ENCODE measurements at places on chromosomes 16 and 17.

DNA sequence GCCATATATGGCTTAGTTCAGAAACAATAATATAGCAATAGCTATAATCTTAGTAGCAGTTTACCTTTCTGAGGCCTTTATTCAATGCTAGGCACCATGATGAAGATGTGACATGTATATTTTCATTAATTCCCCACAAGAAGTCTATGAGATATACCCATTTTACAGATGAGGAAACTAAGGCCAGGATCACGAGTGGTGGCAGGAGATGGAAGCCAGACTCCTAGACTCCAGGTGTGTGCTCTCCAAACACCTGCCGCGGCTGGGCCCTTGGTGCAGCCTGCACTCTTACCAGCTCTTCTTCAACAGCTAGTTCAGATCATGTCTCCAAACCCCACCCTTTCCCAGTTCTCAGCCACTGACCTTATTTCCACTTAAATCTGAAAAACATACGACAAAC, 15.2 kb downstream of the NXPH3 start:
- no peak for DNase-seq

- no peak for DNase-seq
These were observed 316.9 kb downstream of the SEC14L1 start for GRCh38 chr17:77457572-77458201.

DNA sequence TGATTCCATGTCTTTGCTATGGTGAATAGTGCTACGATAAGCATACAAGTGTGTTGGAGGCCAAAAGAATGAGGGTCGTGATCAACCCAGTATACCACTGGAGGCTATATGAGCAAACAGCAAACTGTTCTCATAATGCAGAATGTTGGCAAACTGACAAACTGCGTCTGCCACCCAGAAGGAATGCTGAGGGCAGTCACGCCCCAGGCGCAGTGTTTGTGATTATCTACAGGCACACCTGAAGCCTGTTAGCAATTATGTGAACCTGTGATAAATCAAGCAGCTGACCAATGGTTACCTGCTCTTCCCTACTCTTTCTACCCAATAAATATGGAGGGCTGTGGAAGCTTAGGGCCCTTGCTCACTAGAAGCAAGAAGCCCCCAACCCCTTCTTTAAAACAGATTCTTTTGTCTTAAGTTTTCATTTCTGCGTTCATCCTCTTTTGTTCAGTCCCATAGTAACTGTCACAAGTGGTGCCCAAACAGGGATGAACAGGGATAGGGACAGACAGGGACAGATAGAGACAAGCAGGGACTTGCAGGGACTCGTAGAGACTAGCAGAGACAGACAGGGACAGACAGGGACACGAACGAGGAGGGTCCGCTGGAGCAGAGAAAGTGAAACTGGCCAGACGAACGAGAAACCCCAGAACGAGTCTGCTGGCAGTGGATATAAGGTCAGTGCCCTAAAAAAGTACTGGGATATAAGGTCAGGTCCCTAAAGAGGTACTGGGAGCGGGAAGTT, 25.1 kb downstream of the CD300LG start:
- no peak for DNase-seq

- DNase-seq = no peak
These were observed 126.9 kb upstream of the TNRC6C start for GRCh38 chr17:77831474-77832179.

DNA sequence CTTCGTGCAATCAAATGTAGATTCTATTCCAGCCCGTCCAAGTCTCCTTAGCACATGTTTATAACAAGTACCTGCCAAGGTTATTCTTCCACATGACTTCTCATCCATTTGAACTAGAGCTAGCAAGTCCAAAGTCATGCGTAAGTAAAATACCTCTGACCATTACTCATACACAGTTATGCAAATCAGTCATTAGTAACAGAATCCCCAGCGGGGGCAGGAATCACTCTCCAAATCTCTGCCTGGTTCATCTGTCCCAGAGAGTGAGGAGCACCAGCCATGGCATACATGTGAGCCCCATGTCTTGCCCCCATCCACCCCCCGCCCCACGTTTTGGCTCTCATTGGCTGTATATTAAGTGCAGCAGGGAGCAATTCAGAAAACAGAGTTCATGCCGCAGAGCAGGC, 27.7 kb downstream of the SRL start:
- DNase-seq = no peak

DNA sequence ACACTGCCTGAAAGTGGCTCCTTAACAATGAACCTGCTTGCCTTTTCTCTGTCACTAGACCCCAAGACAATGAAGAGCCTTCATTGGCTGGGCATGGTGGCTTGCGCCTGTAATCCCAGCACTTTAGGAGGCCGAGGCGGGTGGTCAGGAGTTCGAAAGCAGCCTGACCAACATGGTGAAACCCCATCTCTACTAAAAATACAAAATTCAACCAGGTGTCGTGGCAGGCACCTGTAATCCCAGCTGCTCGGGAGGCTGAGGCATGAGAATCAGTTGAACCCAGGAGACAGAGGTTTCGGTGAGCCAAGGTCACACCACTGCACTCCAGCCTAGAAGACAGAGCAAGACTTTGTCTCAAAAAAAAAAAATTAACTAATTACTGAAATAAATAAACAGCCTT, 45.3 kb upstream of the SEC14L1 start:
- no peak for DNase-seq

DNA sequence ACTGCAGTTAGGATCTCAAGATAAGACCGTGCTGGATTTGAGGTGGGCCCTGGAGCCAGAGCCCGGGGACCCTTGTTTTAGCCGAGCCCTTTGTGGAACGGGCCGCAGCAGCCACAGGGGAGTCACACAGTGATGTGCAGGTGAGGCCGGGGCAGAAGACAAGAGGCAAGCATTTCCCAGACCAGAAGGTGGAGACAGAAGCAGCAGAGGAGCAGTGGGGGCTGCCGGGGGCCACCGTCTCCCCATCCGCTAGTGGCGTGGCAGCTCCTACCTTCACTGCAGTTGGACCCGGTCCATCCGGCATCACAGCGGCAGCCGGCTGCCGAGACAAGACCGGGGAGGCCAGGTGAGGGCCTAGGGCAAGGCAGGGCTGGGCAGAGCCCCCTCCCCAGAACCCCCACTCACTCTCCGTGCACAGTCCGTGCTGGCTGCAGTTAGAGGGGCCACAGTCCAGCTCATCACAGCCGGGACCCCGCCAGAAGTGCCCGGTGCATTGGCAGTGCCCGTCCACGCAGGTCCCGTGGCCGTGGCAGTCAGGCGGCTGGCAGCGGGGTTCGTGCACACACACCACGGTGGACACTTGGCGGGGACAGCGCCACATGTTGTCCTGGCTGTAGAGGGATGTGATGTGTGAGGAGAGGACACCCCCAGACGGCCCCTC, 6.0 kb downstream of the NAGPA start:
- no peak for DNase-seq

DNA sequence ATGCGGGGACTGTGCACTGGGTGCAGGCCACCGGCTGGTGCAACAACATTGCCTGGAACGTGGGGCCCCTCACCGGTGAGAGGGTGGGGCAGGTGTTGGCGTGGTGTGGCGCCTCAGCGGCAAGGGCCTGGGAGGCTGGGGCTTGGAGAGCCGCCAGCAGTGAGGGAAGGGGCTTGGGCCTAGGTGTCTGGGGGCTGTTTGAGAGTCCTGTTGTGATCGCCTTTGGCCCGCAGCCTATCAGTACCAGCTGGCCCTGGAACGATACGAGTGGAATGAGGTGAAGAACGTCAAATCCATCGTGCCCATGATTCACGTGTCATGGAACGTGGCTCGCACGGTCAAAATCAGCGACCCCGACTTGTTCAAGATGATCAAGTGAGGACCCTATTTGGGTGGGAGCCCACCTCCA, 2.6 kb upstream of the TMEM88 start:
- DNase-seq = no peak

DNA sequence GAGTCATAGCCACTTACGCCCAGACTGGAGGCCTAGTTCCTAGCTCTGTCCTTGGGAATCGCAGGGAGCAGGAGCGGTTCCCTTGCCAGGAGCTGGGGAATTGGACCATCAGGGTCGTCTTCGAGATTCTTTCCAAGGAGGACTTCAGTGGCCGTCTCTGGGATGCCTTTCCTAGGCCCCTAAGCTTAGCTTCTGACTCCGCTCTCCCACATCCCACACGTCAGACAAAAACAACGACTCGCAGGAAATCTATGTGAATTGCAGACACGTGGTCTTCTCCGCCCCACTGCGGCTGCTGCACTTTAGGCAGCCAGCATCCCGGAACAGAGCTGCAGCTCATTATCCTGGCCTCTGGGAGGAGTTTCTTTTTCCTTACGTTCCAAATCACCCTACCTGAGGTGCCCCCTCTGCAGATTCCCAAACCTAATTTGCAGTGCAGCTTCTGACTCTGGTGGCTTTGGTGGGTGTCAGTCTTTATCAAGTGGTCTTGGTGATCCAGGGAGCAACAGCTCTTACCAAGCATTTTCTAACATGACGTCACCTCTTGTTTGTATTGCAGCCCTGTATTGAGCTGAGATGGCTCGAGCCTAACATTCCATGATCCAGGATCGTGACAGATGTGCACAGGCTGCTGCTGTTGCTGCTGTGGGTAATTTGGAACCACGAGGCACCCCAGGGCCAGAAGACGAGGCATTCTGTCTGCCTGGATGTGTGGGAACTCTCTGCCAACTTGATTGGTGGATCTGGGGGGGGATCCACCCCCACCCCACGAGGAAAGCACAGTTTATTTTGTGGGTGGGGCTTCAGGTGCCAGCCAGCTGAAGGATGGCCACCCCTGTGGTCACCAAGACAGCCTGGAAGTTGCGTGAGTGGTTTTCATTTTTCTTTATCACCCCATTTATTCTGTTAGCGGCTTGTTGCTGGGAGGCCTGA, 1.1 kb downstream of the KATNB1 start:
- peak; percentile 23 for DNase-seq

- DNase-seq = no peak
These were observed 6.3 kb upstream of the GPRC5B start for GRCh38 chr16:19890901-19891300.

- DNase-seq = no peak
These were observed 1.2 kb upstream of the MT2A start for GRCh38 chr16:56607109-56607618.

GRCh38 chr16:83802135-83802534, 5.6 kb upstream of the HSBP1 start:
- DNase-seq = no peak

GRCh38 chr16:80084614-80085013, 456.2 kb upstream of the DYNLRB2 start:
- DNase-seq = no peak

DNA sequence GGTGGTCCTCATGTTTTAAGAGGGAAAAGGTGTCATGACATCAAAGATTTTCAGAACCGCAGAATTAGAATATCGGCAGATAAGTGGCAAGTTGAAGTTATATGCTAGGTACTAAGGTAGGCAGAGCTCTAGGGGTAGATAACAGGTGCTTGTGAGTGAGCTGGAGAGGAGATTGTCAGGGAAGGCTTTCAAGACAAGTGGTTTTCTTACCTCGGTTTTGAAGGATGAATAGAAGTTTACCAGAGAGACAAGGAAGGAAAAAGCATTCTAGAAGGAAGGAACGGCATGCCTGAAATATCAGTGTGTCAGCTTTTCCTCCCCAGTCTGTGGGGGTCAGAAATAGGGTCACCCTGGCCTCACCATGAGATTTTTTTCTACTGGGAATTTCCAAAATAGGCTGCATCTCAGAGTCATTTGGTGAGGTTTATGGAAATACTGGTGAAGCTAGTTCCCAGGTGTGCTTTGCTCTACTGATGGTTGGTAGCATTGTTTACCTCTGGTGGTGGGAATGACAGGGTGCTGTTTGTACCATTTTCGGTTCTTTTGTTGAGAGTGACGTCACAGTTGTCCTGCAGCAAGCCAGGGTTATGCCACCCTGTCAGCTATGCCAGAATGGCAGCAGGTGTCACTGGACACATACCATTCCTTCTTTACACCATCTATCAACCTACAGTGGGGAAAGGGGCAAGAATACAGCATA, 112.5 kb downstream of the MSI2 start:
- no peak for DNase-seq

GRCh38 chr16:30902029-30902972, 5.9 kb downstream of the CTF1 start:
- DNase-seq = peak; percentile 43

GRCh38 chr16:13923703-13924298, 3.8 kb downstream of the ERCC4 start:
- DNase-seq = no peak

DNA sequence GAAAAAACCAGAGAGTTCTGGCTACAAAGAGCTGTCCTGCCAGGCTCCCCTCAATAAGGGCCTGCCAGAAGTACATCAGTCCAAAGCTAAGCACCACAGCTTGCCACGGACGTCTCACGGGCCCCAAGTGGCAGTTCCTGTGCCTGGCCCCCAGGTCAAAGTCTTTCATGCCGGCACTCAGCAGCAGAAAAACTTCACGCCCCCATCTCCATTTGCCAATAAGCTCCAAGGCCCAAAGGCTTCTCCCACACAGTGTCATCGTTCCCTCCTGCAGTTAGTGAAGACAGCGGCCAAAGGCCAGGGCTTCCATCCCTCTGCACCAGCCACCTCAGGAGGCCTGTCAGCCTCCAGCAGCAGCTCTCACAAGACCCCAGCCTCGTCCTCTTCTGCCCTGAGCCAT, 27.4 kb downstream of the UBN1 start:
- no peak for DNase-seq

- no peak for DNase-seq
These were observed 172.8 kb upstream of the WSCD1 start for GRCh38 chr17:5897275-5897911.

DNA sequence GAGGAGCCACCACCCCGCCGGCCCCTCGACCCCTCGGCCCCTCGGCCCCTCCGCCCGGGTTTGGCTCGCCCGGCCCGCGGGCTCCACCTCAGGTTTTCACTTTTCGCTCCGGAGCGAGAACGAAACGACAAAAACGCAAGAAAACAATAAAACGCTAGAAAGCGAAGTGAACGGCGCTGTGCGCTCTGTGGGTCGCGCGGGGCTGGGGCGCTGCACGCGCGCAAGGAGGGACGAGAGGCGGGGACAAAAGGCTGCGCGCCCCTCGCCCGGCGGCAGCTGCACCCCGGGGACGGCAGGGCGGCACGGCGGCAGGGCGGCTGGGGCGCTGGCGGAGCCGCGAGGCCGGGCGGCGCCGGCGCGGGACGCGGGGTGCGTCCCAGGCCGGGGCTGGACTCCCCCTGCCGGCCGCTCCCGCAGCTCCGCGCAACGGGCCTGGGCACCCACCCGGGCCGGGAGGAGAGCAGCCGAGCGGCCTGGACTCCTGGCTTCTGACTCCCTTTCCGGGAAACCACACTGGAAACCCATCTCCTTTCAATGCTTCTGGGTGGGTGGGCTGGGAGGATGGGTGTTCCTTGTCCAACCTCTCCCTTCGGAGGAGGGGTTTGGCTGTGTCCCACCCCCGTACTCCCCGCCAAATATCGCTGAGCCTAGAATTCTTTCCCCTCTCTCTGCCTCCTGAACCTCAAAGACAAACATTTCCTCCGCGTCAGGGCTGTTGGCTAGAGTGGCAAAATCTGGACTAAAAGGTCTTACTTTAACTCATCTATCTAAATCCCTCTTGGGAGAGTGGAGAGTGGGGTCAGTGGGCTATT, 9.9 kb downstream of the TBX2 start:
- DNase-seq = no peak

GRCh38 chr17:50062293-50063243, 6.7 kb downstream of the ITGA3 start:
- no peak for DNase-seq

GRCh38 chr16:89828870-89829629, 775 bp downstream of the SPIRE2 start:
- DNase-seq = no peak
